Astrocyte (in vitro differentiated cells and primary cell): ENCODE measurements at places on chromosomes 6 and 20. TPM values are rescaled to one million over a fixed set of nuclear protein-coding genes. Genes with fewer than 3 reads are reported as not detected.

GRCh38 chr6:46267515-46267914 lies 96.7 kb upstream of the ENPP5 start:
- no peaks in the 10 kb centered on the region for H3K27me3 ChIP-seq
- H3K36me3 ChIP-seq, result no peaks in the 10 kb centered on the region
- no peak overlapping the region for H3K4me3 ChIP-seq
- H3K4me1 ChIP-seq, result no peaks in the 10 kb centered on the region
- no peak for DNase-seq
- H3K27ac ChIP-seq, result no peak overlapping the region

PRSS16 gene
- 2.0 and 2.3 TPM in 2 replicates for total RNA-seq

GRCh38 chr20:21189761-21190523 lies 64.1 kb downstream of the KIZ start:
- H3K4me3 ChIP-seq, result no peak overlapping the region
- no peaks in the 10 kb centered on the region for H3K27me3 ChIP-seq
- no peaks in the 10 kb centered on the region for H3K4me1 ChIP-seq
- no peak for DNase-seq
- H3K36me3 ChIP-seq, result no peaks in the 10 kb centered on the region

GRCh38 chr6:106901062-106901461 lies 73.5 kb downstream of the CD24 start:
- H3K4me1 ChIP-seq, result no peaks in the 10 kb centered on the region
- no peak for DNase-seq
- H3K27me3 ChIP-seq, result no peaks in the 10 kb centered on the region
- H3K27ac ChIP-seq, result no peak overlapping the region
- H3K36me3 ChIP-seq, result no peaks in the 10 kb centered on the region
- no peak overlapping the region for H3K4me3 ChIP-seq

DNA sequence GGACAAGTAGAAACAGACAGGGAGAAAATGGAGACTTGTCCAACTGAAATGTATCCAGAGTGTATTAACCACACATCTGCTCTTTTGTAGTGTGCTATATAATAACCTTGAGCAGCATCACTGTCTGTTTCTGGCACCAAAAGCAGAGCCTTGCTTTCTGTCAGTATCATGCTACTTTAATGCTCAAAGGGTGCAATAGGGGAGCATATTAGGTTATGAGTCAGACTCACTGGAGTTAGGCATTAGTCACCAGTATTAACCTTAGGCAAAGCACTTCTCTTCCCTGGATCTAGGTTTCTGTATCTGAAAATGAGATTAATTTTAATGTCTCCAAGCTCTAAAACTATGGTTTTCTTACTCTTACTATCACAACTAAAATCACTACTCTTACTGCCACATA lies 280.1 kb downstream of the TFAP2B start:
- H3K36me3 ChIP-seq, result no peaks in the 10 kb centered on the region
- no peaks in the 10 kb centered on the region for H3K27me3 ChIP-seq
- no peaks in the 10 kb centered on the region for H3K4me1 ChIP-seq
- no peak overlapping the region for H3K4me3 ChIP-seq

- no peak overlapping the region for H3K27ac ChIP-seq
- no peaks in the 10 kb centered on the region for H3K27me3 ChIP-seq
- no peaks in the 10 kb centered on the region for H3K4me1 ChIP-seq
These were observed 110.8 kb upstream of the GPR6 start for GRCh38 chr6:109867009-109867969.

NRN1 gene
- 0.82 and 1.0 TPM in 2 replicates for total RNA-seq

CST2 gene
- total RNA-seq, result 1.7 and 2.9 TPM in 2 replicates

- H3K27ac ChIP-seq, result peak overlapping the region; percentile 71
- DNase-seq, result peak; percentile 93
- H3K4me1 ChIP-seq, result peaks cover 19% of the 10 kb centered on the region
- H3K36me3 ChIP-seq, result no peaks in the 10 kb centered on the region
- no peak overlapping the region for H3K4me3 ChIP-seq
- H3K27me3 ChIP-seq, result no peaks in the 10 kb centered on the region
These were observed 68.2 kb upstream of the FUCA2 start for GRCh38 chr6:143579703-143580102.

- no peak for DNase-seq
- H3K27ac ChIP-seq, result no peak overlapping the region
- no peak overlapping the region for H3K4me3 ChIP-seq
These were observed 191.1 kb upstream of the HEY2 start for GRCh38 chr6:125558241-125558843.

- no peaks in the 10 kb centered on the region for H3K4me1 ChIP-seq
- H3K27ac ChIP-seq, result no peak overlapping the region
- no peak for DNase-seq
- no peak overlapping the region for H3K4me3 ChIP-seq
These were observed 279.2 kb upstream of the CNR1 start for GRCh38 chr6:88445188-88445965.

DNA sequence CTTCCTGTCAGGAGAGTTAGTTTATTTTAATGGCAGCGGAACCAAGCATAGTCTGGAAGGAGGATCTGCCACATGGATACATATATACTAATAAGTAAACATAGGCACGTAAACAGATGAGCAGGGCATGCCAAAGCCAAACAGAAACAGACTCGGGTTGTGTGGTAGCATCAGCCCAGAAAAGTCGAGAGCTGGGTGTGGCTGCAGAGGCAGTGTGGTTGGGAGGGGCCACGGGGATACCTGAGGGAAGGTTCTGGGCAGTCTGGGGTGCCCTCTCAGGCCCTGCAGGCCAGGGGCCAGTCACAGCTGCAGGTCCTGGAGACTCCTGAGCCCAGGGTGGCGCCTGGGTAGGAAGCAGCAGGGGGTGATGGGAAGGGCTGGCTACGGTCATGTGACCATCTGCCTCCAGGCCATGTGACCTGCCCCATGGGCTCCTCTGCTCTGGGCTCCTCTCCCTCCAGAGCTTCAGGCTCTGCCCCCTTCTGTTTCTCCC lies 42.8 kb upstream of the MRPS10 start:
- peaks cover 11% of the 10 kb centered on the region for H3K36me3 ChIP-seq
- H3K27me3 ChIP-seq, result no peaks in the 10 kb centered on the region
- DNase-seq, result no peak
- H3K4me1 ChIP-seq, result no peaks in the 10 kb centered on the region

LY6G5C gene
- 2.9 and 3.9 TPM in 2 replicates for total RNA-seq

- H3K4me3 ChIP-seq, result no peak overlapping the region
- H3K27ac ChIP-seq, result no peak overlapping the region
- DNase-seq, result no peak
- H3K36me3 ChIP-seq, result no peaks in the 10 kb centered on the region
These were observed 514 bp downstream of the DEFB129 start for GRCh38 chr20:227439-228105.
